ENCODE measurements at places on chromosomes 4 and X.

DNA sequence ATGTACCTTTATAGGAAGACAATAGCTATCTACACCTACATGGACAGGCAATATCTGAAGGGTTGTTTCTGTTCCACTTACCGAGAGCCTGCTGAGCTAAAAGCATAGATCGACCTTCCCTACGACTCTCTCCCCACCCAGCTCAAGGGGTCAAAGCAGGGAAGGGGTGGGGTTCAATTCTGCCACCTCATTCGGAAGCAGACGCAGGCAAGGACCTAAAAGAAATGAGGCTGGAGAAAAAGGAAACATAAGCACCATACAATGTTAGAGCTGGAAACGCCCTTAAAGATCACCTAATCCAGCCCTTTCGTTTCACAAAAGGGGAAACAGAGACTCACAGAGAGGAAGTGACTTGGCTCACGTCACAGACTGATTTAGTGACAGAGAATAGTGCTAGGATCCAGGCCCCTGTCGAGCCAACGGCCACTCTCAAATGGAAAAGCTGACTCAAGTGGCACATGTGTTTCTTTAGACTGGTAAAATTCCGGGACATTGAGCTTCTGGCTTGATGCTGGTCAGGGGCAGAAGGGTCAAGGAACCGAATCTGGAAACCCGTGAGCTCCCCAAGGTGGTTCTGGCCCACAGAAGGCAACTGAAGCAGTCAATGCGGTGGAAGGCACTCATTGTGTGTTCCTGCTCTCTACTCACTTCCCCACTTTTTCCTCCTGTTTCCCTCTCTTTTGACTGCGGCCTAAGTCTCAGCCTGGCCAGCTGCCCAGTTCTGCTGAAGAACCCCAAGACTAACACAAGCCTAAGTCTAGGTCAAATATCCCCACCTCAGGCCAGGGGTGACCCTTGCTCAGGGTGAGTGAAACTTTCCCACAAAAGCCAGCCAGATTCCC lies 7.5 kb downstream of the SEPTIN6 start:
- peak; percentile 41 for DNase-seq

DNA sequence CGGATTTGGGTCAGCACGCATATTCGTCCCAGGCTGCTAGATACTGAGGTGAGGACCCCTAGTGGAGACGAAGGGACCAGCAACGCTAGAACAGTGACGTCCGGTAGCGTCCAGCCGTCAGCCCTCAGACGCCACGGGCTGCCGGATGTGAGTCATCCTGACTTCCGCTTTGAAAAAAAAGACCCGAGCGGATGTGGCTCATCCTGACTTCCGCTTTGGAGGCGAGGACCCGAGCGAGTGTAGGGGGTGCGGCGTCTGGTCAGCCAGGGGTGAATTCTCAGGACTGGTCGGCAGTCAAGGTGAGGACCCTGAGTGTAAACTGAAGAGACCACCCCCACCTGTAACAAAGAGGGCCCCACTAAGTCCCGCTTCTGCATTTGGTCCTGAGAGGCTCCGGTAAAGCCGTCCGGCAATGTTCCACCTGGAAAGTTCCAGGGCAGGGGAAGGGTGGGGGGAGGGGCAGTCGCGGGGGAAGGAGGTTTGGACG lies at the start of gene MAGEB2:
Gene MAGEB2, plus strand, starts transcription at position 207 of the 487 bp plus-strand sequence. CDS start 3,018 bp downstream, outside the sequence.
- DNase-seq = no peak

GRCh38 chr4:47954677-47955076 lies 40.3 kb upstream of the NFXL1 start:
- no peak for DNase-seq

DNA sequence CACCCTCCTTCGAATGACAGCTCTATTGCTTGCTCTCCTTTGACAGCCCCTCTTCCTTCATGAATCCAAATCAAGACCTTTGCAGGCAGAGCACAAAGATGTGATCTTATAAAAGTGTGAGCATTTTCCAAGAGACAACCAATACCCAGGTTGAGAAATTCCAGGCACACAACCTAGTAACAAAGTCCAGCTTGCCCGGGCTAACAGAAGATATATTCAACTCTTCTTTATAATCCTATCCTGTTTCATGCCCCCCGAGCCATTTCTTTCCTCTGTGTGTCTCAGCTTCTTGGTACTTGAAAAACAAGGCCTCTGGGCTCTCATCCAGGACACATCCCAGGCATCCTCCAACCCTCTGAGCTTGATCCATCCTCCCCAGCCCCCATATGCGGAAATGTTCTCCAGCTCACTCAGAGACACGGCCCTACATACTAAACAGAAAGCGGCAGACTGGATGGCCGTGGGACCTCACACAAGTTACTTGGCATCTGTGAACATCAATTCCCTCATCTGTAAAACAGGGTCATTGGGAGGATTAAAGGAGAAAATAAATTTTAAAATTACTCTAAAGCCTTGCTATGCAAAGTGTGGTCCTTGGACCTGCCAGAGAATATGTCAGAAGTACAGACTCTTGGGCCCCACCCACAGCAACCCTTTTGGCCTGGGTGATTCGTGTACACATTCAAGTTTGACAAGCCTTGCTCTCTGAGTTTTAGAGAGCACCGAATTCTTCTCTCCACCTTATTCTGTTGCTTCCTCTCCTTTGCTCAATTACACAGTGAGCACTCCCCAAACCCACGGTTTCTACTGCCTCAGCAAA lies 627.0 kb downstream of the BCOR start:
- no peak for DNase-seq

DNA sequence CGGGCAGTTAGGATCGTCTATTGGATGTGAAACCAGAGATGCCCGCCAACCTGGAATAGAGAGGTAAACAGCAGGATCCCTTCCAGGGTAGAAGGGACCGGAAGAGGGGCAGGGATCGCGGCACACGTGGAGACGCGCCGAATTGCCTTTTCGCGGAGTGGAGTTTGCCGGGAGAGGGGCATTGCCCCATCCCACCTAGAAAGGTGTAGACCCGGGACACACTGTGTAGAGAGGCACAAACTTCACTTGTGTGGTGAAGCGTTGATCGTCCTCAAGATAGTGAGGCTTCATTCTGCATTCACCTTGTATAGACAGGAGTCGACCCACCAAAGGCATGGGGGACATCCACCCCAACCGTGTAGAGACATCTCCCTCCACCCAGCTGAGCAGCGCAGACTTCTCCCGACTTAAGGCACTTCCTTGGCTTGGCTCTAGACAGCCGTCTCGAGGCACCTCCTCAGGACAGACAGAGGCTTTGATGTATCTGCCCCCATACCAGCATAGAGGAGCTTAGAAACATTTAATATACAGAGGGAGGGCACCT lies 410 bp downstream of the GNL3L start:
- no peak for DNase-seq

DNA sequence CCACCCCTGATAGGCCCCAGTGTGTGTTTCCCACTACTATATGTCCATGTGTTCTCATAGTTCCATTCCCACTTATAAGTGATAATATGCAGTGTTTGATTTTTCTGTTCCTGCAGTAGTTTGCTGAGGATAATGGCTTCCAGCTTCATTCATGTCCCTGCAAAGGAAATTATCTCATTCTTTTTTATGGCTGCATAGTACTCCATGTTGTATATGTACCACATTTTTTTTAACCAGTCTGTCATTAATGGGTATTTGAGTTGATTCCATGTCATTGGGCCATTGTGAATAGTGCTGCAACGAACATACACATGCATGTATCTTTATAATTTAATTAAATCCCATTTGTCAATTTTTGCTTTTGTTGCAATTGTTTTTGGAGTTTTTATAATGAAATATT lies 10.3 kb upstream of the TMPRSS11A start:
- no peak for DNase-seq

Measured in activated CD4-positive, alpha-beta T cell treated with anti-CD3 and anti-CD28 coated beads for 1 hour (primary cell).